Activated CD4-positive, alpha-beta memory T cell treated with anti-CD3 and anti-CD28 coated beads, Interleukin-2, amount 10 ng/mL, durations not matched to agents 7 days and 5 days (primary cell): ENCODE measurements at places on chromosomes 1 and 21.

GRCh38 chr1:7363450-7363849 lies 407.6 kb upstream of the VAMP3 start:
- H3K4me1 ChIP-seq: no peaks in the 10 kb centered on the region
- H3K36me3 ChIP-seq: no peaks in the 10 kb centered on the region

- peaks cover 11% of the 10 kb centered on the region for H3K4me1 ChIP-seq
- DNase-seq: no peak
- no peak within 1 kb of the TSS for H3K27ac ChIP-seq
- peaks cover 4% of the 10 kb centered on the region for H3K36me3 ChIP-seq
These were observed at the start of gene ALX3 for GRCh38 chr1:110070671-110071242. Gene ALX3 (minus strand): TSS chr1:110070672. CDS start chr1:110070612, 60 bp downstream.

- no peaks in the 10 kb centered on the region for H3K36me3 ChIP-seq
- H3K4me3 ChIP-seq: no peak overlapping the region
- H3K27ac ChIP-seq: no peak overlapping the region
- no peak for DNase-seq
- peaks cover 19% of the 10 kb centered on the region for H3K4me1 ChIP-seq
These were observed 13.2 kb upstream of the SLC41A1 start for GRCh38 chr1:205826016-205826806.

GRCh38 chr1:241542199-241542907 lies 10.2 kb downstream of the KMO start:
- H3K4me3 ChIP-seq: no peak overlapping the region
- H3K4me1 ChIP-seq: no peaks in the 10 kb centered on the region
- no peaks in the 10 kb centered on the region for H3K36me3 ChIP-seq
- H3K27me3 ChIP-seq: peaks cover 8% of the 10 kb centered on the region
- no peak overlapping the region for H3K27ac ChIP-seq

DNA sequence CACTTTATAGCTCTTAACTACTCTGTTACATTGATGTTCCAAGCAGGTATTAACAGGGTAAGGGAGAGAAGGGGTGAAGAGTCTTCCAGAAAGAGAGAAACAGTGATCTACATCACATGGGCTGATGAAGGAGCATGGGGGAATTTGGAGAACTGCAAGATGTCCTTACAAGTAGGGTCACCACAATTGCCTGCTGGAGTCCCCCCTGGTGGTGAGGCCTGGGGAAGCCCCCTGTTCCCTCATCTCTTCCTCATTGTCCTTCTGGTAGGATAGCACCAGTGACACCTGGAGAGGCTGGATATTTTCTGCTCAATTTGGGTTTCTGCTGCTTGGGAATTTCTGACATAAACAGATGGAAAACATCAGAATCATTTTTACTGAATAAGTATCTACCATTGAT lies 126.6 kb downstream of the RUNX1 start:
- no peak for DNase-seq
- H3K27ac ChIP-seq: no peak overlapping the region
- peaks cover 13% of the 10 kb centered on the region for H3K4me1 ChIP-seq
- peaks cover 45% of the 10 kb centered on the region for H3K36me3 ChIP-seq
- H3K27me3 ChIP-seq: no peaks in the 10 kb centered on the region

DNA sequence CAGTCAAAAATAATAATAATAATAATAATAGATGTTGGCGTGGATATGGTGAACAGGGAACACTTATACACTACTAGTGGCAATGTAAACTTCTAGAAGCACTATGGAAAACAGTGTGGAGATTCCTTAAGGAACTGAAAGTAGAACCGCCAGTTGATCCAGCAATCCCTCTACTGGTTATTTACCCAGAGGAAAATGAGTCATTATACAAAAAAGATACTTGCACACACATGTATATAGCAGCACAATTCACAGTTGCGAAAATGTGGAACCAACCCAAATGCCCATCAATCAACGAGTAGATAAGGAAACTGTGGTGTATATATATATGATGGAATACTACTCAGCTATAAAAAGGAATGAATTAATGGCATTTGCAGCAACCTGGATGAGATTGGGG lies 176.0 kb downstream of the PLPP3 start:
- no peak for DNase-seq
- no peaks in the 10 kb centered on the region for H3K36me3 ChIP-seq
- no peaks in the 10 kb centered on the region for H3K4me1 ChIP-seq
- no peaks in the 10 kb centered on the region for H3K27me3 ChIP-seq
- no peak overlapping the region for H3K4me3 ChIP-seq
- H3K27ac ChIP-seq: no peak overlapping the region

DNA sequence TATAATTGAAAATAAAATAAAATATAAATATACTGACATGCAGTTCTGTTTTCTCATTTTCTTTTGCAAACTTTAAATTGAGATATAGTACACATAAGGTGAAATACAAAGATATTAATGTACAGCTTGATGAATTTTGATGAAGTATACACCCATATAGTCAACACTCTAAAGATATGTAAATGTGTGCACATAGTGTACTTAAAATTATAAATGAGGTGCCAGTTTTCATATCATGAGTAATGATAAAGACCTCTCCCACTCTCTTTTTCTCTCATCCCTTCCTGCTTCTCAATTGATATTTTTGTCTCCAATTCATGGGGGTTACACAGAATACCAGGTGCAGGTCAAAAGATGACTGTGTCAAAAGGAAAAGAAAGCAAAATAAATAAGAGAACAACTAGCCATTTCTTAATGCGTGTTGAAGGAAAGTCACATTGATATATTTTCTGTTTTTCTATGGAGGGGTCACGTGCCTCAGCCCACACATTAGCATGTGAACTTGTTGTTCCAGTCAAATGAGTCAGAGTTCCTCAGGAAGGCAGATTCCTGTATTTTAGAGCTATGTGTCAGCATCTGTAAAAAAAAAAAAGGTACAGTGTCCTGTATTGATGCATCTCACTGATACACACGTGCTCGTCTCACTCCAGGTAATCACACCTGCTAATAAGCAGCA lies 64.3 kb upstream of the HOOK1 start:
- no peak overlapping the region for H3K4me3 ChIP-seq
- no peak for DNase-seq
- H3K27ac ChIP-seq: no peak overlapping the region
- H3K36me3 ChIP-seq: no peaks in the 10 kb centered on the region
- no peaks in the 10 kb centered on the region for H3K4me1 ChIP-seq

GRCh38 chr21:41561701-41562100 lies 53.7 kb upstream of the TMPRSS2 start:
- H3K36me3 ChIP-seq: no peaks in the 10 kb centered on the region
- no peak overlapping the region for H3K4me3 ChIP-seq
- H3K27me3 ChIP-seq: peaks cover 11% of the 10 kb centered on the region
- no peak for DNase-seq
- no peak overlapping the region for H3K27ac ChIP-seq

- peak overlapping the region; percentile 98 for H3K27ac ChIP-seq
- no peaks in the 10 kb centered on the region for H3K27me3 ChIP-seq
- peaks cover 27% of the 10 kb centered on the region for H3K36me3 ChIP-seq
These were observed 5.2 kb downstream of the AGMAT start for GRCh38 chr1:15579683-15580047.

DNA sequence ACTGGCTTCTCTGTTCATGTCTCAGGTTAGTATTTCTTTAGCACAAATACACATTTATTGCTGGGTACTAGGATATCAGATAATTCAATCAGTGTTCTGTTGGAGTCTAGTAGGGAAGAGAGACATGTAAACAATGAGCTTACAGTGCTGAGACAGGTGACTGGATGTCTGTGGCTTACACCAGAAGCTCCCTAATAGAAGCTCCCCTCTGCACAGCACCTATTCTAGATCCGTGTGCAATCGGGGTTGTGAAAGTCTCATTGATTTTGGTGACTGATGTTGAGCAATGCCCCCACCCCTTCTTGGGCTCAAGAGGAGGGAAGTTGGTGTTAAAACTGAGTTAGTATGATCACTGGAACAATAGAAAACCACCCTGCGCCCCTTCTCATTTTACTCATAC lies 279.2 kb downstream of the RPS6KC1 start:
- no peaks in the 10 kb centered on the region for H3K4me1 ChIP-seq
- H3K4me3 ChIP-seq: no peak overlapping the region
- DNase-seq: no peak
- H3K27me3 ChIP-seq: no peaks in the 10 kb centered on the region

GRCh38 chr1:2969845-2970291 lies 51.4 kb upstream of the ACTRT2 start:
- no peaks in the 10 kb centered on the region for H3K36me3 ChIP-seq
- peaks cover 10% of the 10 kb centered on the region for H3K4me1 ChIP-seq
- DNase-seq: no peak
- no peaks in the 10 kb centered on the region for H3K27me3 ChIP-seq

- peaks cover 54% of the 10 kb centered on the region for H3K36me3 ChIP-seq
- no peaks in the 10 kb centered on the region for H3K27me3 ChIP-seq
- H3K27ac ChIP-seq: peak overlapping the region; percentile 80
- H3K4me3 ChIP-seq: peak overlapping the region; percentile 49
These were observed 182.0 kb upstream of the SGIP1 start for GRCh38 chr1:66351913-66352312.

DNA sequence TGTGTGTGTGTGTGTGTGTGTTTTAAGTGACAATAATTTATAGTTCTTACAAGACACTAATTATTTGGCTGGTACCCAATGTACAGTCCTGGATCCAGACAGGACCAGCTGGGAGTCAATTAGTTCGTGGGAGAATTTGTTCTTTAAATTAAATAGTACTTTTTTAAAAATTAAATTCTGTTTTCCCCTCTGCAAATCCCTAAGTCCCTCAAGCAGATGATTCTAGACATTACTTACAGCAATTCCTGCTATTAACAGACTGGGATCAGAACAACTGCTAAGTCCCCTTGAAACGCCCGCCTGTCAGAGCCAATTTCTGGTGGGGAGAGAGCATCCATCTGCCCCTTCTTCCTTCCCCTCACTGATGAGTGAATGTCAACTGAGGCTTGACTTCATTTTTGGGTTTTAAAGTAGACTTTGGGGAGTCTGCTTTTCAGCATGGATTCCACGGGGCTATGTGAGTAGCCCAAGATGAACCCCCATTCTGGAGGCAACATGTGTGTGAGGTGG lies 83.9 kb downstream of the SMYD2 start:
- H3K27ac ChIP-seq: no peak overlapping the region
- no peaks in the 10 kb centered on the region for H3K36me3 ChIP-seq
- H3K27me3 ChIP-seq: peaks cover 19% of the 10 kb centered on the region
- no peak overlapping the region for H3K4me3 ChIP-seq

DNA sequence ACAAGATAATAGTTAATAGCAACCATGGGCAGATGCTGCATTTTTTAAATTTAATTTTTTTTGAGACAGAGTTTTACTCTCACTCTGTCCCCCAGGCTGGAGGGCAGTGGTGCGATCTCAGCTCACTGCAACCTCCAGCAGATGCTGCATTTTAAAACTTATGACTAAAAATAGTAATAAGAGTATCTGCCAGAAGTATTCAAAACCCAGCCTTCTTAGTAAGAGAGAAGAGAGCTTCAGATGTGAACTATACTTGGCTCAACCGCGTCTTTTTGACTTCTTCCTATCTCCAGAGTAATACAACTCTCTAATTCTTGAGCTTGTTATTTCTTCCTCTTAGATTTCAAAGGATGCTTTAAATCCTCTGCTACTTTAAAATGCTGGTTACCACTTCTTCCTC lies 4.6 kb downstream of the RPS27 start:
- no peak overlapping the region for H3K4me3 ChIP-seq
- no peak overlapping the region for H3K27ac ChIP-seq
- peaks cover 30% of the 10 kb centered on the region for H3K4me1 ChIP-seq

- no peaks in the 10 kb centered on the region for H3K27me3 ChIP-seq
- H3K4me1 ChIP-seq: peaks cover 19% of the 10 kb centered on the region
- no peak overlapping the region for H3K4me3 ChIP-seq
- H3K36me3 ChIP-seq: peaks cover 20% of the 10 kb centered on the region
These were observed 4.0 kb downstream of the GLMP start for GRCh38 chr1:156291226-156292061.

DNA sequence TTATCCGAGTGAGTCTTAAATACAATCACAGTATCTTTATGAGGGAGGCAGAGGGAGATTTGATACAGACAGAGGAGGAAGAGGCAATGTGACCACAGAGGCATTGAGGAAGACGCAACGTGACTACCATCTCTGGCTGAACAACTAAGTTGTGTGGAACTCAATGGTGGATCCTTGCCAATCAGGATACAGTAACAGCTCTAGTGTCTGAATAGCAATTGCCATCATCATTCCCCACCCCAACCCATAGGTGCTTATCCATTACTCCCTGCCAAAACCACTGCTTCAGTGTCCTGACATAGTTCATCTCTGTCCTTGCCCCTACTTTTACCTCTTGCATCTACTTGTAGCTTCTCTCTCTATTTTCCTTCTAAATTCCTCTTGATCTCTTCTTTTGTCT lies 20.5 kb upstream of the RHBDL2 start:
- H3K4me1 ChIP-seq: peaks cover 16% of the 10 kb centered on the region
- no peaks in the 10 kb centered on the region for H3K27me3 ChIP-seq
- no peak overlapping the region for H3K4me3 ChIP-seq
- H3K36me3 ChIP-seq: no peaks in the 10 kb centered on the region

- no peaks in the 10 kb centered on the region for H3K27me3 ChIP-seq
- no peaks in the 10 kb centered on the region for H3K36me3 ChIP-seq
- peaks cover 19% of the 10 kb centered on the region for H3K4me1 ChIP-seq
- peak overlapping the region; percentile 44 for H3K27ac ChIP-seq
- DNase-seq: no peak
These were observed 64.5 kb upstream of the PRRC2C start for GRCh38 chr1:171420810-171421209.

- H3K27me3 ChIP-seq: peaks cover 17% of the 10 kb centered on the region
- DNase-seq: peak; percentile 91
- H3K4me1 ChIP-seq: peaks cover 40% of the 10 kb centered on the region
- peaks cover 6% of the 10 kb centered on the region for H3K36me3 ChIP-seq
- peak overlapping the region; percentile 94 for H3K27ac ChIP-seq
These were observed 19.5 kb upstream of the ADAR start for GRCh38 chr1:154627257-154628120.

- H3K27me3 ChIP-seq: no peaks in the 10 kb centered on the region
- DNase-seq: no peak
- H3K4me3 ChIP-seq: no peak overlapping the region
- H3K4me1 ChIP-seq: peaks cover 71% of the 10 kb centered on the region
- peak overlapping the region; percentile 34 for H3K27ac ChIP-seq
- H3K36me3 ChIP-seq: peaks cover 69% of the 10 kb centered on the region
These were observed 44.4 kb upstream of the LRRC8C start for GRCh38 chr1:89588480-89588879.

DNA sequence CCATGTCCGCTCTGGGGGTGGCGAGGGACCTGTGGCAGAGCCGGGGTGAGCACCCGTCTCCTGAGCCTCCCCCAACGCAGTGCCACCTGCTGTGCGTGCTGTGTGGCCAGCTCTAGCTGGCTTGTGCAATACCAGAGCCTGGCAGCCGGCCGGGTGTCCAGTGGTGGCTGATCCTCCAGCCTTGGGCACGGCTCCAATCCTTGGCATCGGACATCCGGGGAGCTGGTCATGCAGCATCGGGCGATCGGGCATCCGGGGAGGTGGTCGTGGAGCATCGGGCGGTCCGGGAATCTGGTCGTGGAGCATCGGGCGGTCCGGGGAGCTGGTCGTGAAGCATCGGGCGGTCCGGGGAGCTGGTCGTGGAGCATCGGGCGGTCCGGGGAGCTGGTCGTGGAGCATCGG lies 8.1 kb downstream of the SLX9 start:
- H3K4me1 ChIP-seq: peaks cover 19% of the 10 kb centered on the region
- no peak for DNase-seq
- H3K36me3 ChIP-seq: peaks cover 29% of the 10 kb centered on the region
- no peaks in the 10 kb centered on the region for H3K27me3 ChIP-seq
- H3K27ac ChIP-seq: no peak overlapping the region
